Nucleus accumbens (tissue), 56 donors: ENCODE measurements at places on chromosomes 4 and X.

- no peak for DNase-seq
These were observed 99.8 kb downstream of the ARHGAP10 start for GRCh38 chr4:147831551-147832171.

GRCh38 chr4:38069271-38069760 lies 109.1 kb downstream of the PTTG2 start:
- peak; percentile 12 for DNase-seq

DNA sequence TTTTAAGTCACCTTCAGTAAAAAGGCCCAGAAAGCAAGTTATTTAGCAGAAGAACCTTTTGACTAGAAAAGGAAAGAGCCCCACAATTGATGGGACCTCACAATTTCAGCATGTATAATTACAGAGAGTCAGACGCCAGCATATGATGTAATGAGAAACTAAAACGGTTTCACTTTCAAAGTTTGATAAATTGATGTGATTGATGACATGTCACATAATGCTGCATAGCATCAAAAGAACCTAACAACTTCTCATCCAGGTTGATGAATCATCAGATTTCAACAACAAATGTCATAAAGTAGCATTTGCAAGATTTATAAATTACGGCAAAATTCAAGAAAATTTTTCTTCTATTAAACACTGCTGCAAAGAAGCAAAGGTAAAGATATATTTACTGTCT lies 3.9 kb upstream of the GAR1 start:
- DNase-seq = no peak

DNA sequence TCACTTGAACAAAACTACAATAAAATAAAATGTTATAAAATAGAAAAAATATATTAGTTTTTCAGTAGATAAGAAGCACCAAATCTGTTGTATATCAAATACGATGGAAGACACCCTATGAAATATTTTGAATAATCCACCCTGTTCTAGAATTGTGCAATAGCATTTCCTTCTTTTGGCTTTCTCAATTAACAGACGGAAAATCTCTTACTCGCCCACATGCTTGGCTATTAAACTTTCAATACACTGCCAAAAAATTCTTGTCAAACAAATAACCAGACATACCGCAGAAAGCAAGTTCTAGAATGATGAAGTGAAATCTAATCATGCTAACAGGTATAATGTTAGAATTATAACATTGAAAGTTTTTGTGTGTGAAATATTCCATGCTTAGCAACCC lies 671.6 kb upstream of the SLIT2 start:
- DNase-seq = no peak

- no peak for DNase-seq
These were observed 17.8 kb downstream of the ANXA3 start for GRCh38 chr4:78569306-78569821.
